ENCODE measurements at places on chromosomes 16 and 17.
A peak's percentile ranks its signal among the peaks of the same experiment; 100 is the strongest.

DNA sequence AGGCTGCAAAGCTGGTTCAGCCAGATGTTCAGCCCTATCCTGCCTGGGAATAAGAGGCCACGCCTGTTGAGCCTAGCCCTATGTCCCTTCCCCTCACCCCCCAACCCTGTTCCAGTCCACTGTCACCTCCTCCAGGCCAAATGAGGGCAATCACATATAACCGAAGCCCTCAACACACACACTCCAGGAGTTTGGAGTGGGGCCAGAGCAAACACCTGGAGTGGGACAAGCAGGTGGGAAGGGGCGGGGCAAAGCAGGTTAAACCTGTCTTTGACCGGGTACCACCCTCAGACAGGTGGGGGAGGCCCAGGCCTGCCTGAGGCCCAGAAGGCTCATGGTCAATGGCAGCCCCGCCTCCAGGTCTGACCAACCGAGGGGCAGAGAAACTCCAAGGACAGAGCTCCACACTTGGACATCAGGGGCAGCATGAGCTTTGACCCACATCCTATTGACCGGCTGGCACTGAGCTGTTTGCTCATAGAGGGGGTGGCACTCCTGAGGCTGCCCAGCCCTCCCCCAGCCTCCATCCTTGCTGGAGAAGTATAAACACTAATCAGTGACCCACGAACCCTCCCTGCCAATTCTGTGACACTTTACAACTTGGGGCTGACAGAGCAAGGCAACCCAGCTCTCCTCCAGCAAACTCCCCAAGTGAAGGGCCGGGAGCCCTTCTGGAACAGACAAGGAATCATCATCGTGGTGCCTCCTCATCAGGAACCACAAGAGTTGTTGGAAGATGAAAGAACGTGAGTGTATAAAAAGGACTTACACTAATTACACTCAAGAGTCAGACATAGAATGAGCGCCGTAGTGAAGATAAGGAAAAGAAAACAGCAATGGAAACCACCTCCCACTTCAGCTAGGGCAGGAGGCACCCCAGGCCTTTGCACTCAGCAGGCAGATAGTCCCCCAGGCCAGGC lies 1.5 kb downstream of the ESRP2 start:
- DNase-seq: peak; percentile 15

- no peak for DNase-seq
Measured at GRCh38 chr17:39755554-39756379, 18.0 kb downstream of the GRB7 start.

- no peak for DNase-seq
Measured at GRCh38 chr16:78196502-78196901, 97.0 kb downstream of the WWOX start.

DNA sequence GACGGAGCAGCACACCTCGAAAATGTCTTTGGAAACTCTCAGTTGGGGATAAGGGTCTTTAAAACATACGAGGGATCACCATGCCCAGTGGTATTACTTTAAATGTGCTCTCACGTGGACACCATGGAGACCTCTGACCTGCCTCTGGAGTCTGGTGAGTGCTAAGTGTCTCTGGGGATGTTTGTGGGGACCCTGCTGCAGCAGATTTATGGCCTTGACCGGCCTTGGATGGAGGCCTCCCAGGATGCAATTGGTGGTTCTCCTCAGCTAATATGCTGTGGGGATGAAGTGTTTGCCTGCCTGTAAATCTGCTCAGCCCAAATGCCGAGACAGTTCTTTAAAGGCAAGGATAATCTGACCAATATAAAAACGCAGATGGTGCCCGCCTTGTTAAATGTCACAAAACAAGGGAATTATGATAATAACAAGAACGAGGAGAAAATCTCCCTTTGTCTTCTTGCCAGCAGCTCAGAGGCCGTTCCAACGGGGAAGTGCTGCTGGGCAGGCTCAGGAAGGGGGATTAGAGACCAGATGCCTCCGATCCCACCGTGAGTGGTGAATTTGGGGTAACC lies 154.4 kb downstream of the ABCC12 start:
- DNase-seq: no peak

GRCh38 chr17:61161615-61162134 lies 238.0 kb upstream of the TBX2 start:
- DNase-seq: no peak

DNA sequence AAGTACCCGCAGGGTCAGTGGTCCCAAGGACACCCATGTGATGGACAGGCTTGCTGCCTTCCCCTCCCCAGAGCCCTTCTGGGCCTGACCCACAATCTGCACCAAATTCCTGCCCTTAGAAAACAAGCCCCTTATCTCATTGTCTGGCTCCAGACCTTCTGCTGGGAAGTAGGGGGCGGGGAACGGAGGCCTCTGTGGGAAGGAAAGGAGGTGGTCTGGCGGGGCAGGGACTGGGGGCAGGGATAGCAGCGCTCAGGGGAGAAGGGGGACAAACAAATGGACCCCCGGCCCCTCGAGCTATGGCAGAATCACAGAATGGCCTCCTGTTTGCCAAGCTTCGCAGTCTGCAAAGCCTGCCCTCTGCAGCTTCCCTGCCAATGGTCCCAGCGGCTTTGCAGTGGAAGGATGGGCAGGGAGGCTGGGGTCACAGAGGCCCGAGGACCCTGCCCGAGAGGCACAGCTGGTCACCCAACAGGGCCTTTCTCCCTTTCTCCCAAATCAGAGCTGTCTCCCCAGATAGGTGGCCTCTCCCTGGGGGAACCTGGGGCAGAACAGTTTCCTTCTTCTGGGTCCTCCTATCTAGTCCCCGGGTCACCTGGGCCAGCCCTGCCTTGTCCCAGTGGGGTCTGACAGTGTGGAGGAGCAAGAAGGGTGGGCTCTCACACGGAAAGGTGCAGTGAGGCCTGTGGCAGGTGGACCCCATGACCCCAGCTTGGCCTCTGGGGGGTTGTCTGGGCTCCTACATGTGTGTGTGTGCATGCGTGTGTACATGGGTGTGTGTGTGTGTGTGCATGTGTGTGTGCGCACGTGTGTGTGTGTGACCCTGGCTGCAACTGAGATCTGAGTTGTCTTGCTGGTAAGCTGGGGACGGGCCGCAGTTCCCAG lies 25.5 kb downstream of the TMEM235 start:
- DNase-seq: no peak

DNA sequence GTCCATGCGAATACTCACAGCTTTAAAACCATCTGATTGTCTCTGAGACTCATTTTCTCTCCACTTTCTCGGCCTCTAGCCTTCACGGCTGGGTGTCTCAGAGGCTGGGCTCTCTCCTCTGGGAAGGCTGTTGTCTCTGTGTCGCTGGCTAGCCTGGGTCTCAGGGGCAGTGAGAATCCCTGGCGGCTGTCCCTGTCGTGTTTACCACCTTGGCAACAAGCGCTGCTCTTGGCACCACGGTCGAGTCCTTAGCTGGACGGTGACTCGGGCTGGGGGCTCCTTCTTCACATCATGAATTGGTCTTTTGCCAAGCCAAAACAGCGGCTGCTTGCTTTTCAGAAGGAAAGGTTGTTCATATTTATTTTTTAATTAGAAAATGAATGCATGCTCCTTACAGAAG lies 81.1 kb downstream of the MSI2 start:
- DNase-seq: no peak

DNA sequence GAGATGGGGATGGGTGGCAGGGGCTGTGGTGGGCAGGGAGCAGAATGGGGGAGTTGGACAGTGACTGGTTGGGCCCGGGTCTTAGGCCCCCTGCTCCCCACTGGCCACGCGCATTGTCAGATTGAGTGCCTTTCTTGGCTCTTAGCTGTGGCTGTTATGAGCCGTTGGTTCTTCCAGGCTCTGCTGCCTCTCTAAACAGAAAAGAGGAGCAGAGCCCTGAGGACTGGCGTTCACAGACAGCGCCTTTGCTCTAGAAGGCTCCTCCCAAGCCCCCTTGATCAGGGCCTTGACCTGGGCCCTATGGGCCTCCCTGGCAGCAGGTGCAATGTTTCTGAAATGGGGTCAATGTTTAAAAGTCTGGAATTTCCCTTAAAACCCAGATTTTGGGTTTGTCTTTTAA lies 14.8 kb upstream of the NUDT16L1 start:
- DNase-seq: no peak

DNA sequence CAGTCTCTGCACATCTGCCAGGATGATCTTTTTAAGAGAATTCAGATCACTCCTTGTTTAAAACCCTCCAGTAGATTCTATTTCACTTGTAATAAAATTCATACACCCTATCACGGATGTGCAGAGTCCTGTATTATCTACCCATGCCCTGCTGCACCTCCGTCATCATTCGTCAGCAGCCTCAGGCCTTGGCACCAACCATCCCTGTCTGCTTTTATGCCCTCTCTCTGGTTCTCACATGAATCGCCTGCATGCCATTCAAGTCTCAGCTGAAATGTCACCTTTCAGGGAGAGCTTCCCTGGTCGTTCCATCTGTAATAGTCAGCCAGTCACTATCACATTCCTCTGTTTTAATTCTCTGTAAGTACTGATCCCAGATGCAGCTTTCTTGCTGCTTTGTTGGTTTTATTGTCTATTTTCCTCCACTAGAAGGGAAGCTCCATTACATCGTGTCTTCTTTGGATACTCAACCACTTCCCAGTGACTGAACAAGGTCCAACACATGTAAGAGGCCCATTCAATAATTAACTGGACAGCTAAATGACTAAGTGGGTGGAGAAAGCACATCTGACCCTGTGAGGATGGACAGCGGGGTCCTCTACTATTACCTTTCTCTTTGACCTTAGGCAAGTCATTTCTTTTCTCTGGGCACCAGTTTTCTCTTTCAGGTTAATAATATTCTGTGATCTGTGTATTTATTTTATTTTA lies 81.2 kb upstream of the GOT2 start:
- DNase-seq: no peak

- DNase-seq: no peak
Measured at GRCh38 chr17:80743181-80743771, 198.6 kb downstream of the RPTOR start.

DNA sequence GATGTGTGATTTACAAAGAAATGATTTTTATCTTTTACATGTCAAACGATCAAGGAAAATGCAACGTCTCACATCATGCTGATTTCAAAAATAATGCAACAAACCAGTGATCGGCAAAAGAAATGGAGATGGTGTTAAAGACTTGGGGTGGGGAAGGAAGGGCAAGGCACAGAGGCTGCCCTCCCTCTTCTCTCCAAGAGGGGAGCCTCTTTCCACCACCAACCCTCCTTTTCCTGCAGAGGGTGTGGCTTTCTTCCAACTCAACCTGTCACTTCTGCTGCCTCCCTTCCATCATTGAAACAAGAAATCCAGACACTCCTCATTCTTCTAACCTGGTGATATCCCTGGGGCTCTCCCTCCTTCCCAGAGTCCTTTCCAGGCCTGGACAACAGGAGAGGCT lies 320.8 kb downstream of the SLC39A11 start:
- no peak for DNase-seq

DNA sequence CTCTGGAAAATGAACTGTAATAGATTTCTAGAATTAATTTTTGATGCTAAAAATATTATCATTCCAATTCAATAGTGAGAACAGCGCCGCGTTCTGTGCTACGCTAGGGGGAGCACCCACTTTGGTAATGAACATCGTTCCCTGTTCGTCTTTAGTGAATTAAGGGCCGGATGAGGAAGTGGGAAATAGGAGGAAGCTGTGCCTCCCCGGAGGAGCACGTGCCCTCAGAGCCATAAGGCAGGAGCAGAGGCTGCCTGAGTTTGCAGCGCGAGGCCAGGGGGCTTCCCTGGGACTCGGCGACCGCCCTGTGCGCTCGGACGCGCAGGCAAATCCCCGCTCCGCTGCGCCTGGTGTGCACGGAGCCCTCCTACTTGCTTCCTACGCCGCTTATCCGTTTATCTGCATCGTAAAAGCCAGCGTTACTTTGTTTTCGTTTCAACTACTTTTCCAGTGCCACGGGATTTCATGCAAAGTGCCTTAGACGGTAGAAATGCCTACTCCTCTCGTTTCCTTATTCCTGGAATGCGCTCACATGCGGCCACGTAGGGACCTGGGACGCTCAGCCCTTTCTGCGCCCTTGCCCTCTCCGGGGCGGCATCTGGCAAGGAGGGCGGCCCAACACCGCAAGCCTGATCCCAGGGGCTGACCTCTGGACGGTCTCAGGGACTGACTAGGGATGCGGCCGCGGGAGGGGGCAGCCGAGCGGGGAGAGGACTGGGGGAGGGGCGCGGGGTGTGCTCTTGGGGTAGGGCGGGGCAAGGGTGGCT lies 76.4 kb downstream of the KCNJ12 start:
- no peak for DNase-seq

GRCh38 chr17:40648384-40648968 lies 858 bp upstream of the SMARCE1 start:
- DNase-seq: peak; percentile 36

DNA sequence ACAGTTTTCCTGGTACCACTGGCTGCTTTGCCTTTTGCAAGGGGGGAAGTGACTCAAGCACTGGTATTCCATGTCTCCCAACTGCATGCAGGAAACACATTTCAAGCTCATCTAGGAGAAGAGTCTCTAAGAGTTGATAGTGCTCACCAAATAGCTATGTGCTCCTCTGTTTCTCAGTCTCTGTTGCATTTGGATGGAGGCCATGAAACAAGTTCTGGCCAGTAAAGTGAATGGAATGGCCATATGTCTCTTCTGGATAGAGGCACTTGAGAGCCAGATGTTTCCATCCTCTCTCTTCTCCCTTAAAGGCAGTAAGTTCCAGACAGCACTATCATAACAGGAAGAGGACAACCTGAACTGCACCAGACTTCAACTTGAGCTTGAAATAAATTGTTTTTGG lies 60.6 kb downstream of the C16orf82 start:
- no peak for DNase-seq

- DNase-seq: no peak
Measured at GRCh38 chr16:67703626-67704025, 15.5 kb downstream of the GFOD2 start.

GRCh38 chr16:2777903-2778629 lies 986 bp upstream of the ELOB start:
- DNase-seq: no peak

DNA sequence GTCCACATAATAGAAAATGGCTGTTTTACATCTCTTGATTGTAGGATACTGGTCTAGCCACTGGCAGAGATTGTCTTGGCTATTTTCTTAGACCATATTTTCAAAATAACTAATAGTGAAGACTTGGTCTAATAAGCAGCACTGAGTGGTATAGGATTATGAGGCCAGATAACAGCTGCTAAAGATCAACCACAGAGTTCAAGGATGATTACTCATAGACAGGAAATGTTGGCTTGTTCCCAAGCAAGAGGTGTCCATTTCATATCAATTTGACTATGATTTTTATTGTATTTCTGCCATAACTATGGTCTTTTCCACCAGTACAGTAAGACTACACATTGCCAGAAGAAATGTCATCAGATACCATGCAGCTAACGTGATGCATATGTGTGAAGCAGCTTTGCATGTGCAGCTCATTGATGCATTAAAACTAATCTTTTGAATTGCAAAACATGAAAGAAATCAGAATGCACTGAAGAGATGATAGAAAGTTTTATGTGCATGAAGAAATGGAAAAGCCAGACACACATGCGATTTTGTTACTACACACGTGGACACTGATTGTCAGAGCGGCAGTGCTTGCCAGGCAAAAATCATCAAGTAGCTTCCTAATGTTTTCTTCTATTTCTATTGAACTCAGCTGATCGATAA lies 693.3 kb downstream of the CDH11 start:
- peak; percentile 6 for DNase-seq

- DNase-seq: no peak
Measured at GRCh38 chr16:57817680-57818079, 15.4 kb upstream of the KIFC3 start.

Data from SW480 (cell line).